Epithelial cell of esophagus (primary cell): ENCODE measurements at places on chromosomes 7 and 10.

DNA sequence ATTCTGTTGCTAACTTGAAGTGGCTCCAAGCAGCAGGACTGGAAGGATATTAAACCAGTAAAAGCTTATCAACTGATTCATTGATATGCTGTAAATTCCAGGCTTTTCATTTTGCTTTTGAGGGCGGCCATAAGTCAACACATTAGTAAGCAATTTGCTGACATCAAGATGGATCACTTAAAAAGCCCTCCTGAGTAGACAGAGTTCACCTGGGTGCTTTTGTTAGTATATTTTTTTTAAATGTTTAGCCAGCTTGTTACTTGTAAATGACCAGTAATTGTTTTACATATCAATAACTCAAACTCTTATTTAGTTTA, 26.5 kb downstream of the RNF32 start:
- no peak for DNase-seq

- no peak for DNase-seq
Observed at GRCh38 chr10:6195846-6196245, 6.9 kb upstream of the PFKFB3 start.

- no peak for DNase-seq
Observed at GRCh38 chr7:150736864-150737263, 354 bp upstream of the GIMAP5 start.

GRCh38 chr10:68492118-68492517, 20.3 kb upstream of the DNA2 start:
- no peak for DNase-seq

DNA sequence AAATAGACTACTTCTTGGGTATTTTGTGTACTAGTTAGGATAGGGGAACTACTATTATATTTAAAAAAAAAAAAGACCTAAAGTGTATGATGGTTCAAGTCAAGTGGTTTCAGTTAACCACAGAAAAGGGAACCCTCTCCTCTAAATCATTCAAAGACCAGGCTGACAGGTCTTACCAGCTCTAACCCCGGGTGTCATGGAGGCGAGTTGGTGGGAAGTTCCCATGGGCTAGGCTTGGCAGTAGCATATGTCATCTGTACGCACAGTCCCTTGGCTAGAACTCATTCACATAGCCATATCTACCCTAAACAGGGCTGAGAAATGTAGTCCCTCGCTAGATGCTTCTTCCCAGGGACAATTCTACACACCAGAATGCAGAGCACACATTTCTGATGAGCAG, 37.7 kb upstream of the KCNMA1 start:
- no peak for DNase-seq

- DNase-seq: no peak
Observed at GRCh38 chr10:1403508-1404322, 333.6 kb downstream of the ADARB2 start.

- no peak for DNase-seq
Observed at GRCh38 chr10:77045085-77045484, 592.5 kb downstream of the KCNMA1 start.

- peak; percentile 77 for DNase-seq
Observed at GRCh38 chr7:356087-356486, 66.1 kb downstream of the FOXL3 start.

DNA sequence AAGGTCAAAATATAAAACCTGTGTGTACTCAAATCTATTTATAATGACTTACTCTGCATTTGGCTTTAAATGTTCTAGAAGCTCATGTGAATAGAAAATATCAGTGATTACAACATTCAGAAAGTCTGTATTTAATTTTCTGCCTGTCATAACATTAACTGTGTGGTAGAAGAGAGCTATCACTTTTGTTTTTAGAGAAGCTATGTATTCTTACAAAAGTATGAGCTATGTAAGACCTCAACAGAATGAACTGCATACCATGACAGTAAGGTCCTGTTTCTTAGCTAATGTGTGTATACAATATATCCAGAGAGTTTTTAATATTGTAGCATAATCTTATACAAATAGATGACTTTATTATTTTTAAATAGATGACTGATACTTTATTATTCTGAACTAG, 61.5 kb downstream of the PTN start:
- no peak for DNase-seq
